T-helper 17 cell (primary cell): ENCODE measurements at places on chromosomes 16 and 17.

- no peak for DNase-seq
These were observed 671 bp downstream of the CHMP6 start for GRCh38 chr17:80992077-80992947.

- DNase-seq: no peak
These were observed 1.4 kb downstream of the YPEL2 start for GRCh38 chr17:59332749-59333377.

DNA sequence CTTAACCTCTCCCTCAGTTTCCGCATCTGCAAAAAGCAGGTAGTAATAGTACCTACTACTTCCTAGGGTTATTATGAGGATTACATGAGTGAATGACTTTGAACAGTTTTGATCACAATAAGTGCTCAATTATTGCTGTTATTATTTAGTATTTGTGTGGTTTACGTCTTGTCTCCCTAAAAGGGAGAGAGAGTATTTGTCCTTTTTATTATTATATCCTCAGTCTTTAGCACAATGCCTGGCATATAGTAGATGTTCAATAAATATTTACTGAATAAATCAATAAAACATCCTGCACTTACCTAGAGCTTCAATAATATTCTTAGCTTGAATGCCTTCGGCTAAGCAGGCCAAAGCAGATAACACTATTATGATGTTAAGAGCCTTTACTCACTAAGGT is 160.0 kb downstream of the TANC2 start:
- DNase-seq: no peak

DNA sequence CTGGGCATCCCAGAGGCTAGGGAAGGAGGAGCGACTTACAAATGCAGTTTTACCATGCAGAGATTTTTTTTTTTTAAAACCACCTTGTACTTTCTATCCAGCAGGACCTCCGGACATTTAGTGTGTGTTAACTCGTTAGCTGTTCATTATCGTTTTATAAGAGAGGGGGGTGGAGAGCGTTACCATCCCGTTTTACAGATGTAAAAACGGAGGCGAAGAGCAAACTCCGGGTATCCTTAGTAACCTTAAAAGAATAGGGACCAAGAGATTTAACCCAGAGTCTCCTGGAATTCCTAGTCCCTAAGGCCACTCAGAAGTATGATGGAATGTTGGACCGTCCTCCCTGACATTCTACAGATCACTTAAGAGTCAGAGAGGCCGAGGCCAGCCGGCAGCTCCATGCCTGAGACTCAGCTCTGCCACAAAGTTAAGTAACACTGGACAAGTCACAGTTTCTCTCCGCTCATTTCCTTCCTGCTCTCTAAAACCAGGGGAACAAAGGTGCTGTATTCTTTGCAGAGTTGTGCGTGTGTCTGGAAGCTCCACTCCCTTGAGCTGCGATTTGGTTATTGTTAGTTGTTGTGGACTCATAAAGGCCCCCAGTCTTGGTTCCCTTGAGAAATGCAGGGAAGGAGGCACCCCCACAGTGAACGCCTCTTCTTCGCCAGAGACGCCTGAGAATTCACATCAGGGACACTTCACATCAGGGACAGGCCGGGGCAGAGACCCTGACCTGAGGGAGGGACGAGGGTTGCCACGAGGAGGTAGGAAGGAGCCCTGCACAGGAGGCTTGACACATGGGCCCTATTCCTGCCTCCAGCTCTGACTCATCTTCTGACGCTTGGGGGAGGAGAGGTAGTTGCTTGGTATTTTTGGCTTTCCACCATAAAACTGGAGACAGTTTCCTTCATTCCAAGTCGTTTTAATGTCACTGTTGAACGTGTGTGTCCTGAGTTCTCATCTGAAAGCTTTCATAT is 1.2 kb downstream of the DUSP14 start:
- DNase-seq: no peak

- DNase-seq: no peak
These were observed 83.1 kb downstream of the TNRC6C start for GRCh38 chr17:78041386-78042179.

- no peak for DNase-seq
These were observed 13.1 kb upstream of the ITGAL start for GRCh38 chr16:30459456-30459855.

- no peak for DNase-seq
These were observed 27.0 kb upstream of the AKTIP start for GRCh38 chr16:53530046-53530445.
